ENCODE measurements at places on chromosomes 3 and 15.

DNA sequence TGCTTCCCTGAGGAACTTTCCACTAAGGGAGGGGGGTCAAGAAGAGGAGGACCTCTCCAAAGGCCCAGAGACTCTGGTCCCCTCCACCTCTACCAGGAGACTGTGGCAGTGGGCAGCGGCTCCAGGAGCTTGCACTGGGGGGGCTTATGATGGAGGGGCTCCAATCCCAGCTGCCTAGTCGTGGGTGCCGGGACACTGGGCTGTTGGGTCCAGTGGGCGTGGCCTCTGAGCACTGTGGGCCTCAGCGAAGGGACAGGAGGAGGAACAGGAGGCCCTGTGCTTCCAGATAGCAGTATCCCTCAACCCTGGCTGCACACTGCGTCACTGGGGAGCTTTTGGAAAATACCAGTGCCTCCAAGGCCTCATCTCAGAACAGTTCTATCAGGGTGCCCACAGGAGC is 13.5 kb upstream of the DLL4 start:
- no peak for DNase-seq

DNA sequence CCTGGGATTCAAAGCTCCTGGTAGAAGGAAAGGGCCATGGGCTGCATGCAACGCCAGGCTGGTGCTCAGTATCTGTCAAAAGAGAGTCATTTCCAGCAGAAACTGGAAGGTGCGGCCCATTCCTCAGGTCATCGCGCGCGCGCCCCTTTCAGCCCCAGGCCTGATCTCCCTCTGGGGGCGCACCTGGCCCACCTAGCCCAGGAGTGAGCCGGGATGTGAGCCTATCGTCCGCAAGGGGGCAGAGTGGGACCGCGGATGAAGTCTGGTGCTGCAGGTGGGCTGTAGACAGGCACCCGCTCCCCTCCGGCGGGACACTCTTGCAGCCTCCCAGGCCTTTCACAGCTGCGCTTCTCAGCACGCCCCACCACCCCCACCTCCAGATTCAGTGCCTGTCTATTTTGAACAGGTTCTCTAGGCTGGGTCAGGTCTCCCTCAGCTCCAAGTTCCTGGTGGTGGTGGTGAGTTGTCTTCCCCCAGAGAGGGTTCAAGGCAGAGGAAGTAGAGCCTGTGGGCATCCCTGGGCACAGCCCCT is 5.8 kb upstream of the RPL29 start:
- peak; percentile 95 for DNase-seq

DNA sequence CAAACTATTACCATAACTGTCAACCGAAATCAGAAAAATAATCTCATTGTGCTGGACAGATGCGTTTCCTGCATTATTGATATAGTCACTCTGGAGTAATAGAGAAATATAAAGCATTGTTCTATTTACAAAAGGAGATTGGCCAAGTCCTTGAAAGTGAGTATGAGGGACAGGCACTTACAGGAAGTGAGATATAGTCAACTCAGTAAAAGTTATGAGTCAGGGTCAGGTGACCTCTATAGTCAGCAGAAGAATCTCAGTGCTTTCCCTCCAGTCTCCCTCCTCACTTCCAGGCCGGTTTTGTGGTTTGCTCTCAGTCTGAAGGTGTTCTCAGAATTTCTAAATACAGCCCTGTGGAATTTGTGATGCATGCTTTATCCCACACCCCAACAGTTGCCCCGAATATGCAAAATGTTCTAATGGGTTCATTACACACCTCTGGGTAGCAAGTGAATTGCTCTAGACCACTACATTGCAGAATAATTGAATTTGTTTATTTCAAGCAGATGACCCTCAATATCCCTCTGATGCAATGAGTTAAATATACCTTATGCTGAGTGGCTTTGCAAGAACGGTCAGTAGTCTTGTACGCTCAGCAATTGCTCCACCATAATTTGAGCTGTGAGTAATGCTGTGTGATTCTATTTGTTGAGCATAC is 787.7 kb downstream of the MCTP2 start:
- no peak for DNase-seq

- no peak for DNase-seq
Measured at GRCh38 chr3:167651826-167652225, 1.9 kb downstream of the WDR49 start.

GRCh38 chr3:132461544-132461943 is 44.2 kb downstream of the DNAJC13 start:
- DNase-seq = no peak

All from H9 (cell line).